KBM-7 (cell line): ENCODE measurements at places on chromosomes 4 and X.

DNA sequence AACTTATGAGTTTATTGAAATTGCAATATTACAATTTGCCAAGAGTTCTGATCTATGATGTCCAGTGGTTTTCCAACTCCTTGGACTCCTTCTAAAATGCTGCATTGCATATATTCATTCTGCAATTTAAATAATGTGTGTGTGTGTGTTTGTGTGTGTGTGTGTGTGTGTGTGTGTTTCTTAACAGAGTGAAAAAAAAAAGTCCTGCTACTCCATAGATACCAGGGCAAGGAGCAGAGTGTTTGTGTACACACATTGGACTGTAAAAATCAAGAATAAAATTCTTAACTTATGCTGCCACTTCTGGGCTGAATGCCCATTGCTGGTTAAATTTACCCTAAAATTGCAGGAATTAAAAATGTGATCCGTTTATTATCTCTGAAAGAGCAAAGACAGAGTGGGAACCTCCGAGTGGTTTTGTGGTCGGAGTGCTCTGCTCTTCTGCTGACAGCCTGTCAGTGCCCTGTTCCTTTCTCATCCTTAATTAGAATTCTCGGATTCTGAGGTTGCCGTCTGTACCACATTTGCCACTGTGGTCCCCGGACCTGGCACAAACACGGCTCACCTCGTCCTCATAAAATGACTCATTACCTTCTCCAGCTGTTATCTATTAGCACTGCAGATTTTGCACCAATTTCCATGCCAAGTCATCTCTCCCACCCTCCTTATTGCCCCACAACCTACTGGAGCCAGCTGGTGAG, 355.5 kb downstream of the KCNIP4 start:
- no peak for DNase-seq

DNA sequence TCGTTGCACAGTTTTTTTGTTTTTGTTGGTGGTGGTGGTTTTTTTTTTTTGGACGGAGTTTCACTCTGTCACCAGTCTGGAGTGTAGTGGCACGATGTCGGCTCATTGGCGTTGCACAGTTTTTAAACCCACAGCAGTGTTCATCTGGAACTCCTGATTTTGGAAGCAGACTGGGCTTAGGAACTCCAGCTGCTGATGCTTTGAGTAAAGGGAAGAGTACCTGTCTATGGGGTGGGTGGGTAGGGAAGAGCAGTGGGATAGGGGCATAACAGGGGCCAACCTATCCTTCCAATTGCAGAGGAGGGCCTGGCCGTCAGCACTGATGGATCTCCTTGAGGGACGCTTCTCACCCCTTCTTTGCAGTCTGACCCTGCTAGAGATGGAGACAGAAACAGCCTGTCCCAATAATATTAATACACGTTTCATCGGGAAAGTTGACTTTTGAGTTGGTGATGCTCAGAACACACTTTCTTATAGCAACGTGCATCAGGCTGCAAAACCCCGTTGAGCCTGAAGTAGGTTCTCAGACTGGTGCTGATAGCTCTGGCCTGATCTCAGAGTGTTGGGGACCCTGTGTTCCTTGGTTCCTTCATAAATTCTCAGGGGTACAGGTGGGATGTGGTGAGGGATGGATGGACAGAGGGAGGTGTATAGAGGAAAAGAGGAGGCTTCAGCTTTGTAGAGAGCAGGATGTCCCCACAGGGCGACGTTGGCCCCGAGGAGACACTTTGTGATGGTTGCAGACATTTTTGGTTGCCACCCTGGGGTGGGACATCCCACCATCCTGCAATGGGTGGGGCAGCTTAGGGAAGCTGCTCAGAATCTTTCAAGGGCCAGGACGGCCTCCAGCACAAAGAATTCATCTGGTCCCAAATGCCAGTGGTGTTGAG, 2.3 kb downstream of the CD99 start:
- DNase-seq = no peak

DNA sequence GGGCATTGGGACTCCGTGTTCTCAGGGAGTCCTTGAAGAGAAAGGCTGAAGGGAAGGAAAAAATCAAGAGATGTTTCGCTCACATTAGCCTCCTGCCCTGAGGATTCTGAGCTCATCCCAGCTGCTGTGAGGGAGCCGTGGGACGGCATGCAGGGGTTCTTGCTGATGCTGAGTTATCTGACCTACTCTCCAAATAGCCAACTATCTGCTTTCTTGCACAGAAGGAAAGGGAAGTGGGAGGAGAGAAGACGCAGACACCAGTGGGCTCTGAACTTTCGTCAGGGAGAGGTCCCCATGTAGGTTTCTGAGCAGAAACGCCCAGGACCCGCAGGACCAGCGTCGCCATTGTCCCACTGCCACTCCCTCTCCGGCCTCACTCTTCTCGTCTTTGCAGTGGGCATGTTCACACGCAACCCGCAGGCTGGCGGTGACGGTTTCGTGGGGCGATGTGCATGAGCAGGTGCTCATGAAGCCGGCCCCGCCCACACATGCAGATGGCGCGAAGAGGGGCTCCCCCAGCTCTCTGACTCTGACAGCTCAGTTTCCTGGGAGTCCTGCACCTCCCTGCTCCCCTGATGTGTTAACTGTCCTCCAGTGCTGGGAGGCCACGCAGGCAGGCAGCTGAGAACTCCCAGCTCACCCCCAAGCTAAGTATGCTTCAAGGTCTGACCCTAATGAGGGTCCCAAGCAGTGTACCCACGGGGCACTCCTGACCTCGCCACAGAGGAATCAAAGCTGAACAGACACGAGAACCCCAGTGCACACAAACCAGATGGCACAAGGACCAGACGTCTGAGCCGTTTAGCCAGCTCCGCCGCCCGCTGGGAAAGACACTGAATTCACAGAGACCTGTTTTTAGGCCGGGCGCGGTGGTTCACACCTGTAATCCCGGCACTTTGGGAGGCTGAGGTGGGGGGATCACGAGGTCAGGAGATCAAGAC, 13.6 kb upstream of the ABLIM2 start:
- DNase-seq = no peak

DNA sequence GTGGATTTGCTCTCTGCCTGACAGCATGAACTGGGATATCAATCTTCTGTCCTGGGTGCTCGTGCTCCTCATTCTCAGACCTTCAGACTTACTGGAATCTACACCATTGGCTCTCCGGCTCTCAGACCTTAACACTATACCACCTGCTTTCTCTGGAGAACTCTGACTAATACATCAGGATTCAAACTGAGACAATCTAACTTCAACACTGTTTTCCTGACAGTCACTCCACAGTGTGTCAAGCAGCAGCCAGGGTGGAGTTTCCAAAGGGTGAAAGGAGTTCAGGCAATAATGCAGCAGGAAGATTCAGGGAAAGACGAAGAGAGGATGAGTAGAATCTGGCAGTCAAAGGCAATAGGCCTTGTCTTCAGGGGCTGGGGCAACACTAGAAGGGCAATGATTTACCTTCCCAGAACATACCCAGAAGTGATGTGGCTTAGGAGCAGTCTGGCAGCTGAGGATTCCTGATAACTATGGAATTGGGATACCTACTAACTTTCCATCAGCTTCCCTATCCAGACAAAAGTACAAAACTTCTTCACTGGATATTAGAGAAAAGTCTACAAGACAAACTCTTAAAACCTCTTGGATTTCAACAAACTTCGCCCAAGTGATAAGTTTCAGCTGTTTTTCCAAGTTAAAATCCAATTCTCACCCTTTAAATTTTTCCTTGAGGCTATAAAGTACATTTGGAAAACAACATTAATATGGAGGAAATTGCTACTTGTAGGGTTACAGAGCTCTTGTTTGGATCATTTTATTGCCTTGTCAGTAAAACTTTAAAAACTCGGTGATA, 58.4 kb upstream of the SLIT2 start:
- no peak for DNase-seq

GRCh38 chrX:23118890-23119527, 119.2 kb downstream of the DDX53 start:
- no peak for DNase-seq

- peak; percentile 86 for DNase-seq
Observed at GRCh38 chr4:42282081-42282901, 115.0 kb upstream of the SHISA3 start.

GRCh38 chrX:11254417-11255109, 38.6 kb upstream of the AMELX start:
- peak; percentile 1 for DNase-seq

DNA sequence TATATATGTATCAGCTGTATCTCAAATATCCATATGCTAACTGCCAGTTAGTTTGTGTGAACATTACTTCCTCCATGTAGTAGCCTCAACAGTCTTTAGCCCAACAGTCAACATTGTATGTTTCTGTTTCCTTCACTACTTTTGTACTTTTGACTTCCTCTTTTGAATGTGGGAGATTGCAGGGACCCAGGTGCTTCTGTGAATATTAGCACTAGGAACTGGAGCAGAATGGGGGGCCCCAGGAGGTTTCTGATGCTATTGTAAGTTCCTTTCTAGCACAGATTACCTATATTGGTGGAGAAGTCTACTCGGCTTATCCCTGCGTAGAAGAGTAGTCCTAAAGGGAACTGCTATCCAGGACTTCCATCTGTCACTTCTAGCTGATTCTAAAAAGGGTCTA, 2.3 kb downstream of the PLAC8 start:
- peak; percentile 92 for DNase-seq

DNA sequence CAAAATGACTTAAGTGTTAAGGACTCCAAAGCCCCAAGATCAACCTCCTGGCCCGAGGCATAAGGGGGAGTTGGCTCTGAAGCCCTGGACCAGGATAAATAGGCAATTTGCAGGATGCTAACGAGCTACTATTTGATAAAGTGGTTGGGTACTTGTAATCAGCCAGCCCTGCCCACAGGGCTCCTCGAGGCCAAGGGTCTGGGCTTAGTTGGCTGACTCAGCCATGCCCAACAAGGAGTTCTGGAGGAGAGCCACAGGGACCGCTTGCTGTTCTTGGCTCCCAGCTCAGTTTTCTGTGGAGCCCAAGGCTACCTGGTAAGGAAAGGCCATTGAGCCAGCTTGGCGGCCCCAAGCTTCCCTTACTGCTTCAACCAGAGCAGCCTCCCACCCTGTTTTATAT, 7.8 kb downstream of the HMGB3 start:
- peak; percentile 8 for DNase-seq

GRCh38 chrX:106931831-106932491, 11.8 kb downstream of the CLDN2 start:
- DNase-seq = no peak

DNA sequence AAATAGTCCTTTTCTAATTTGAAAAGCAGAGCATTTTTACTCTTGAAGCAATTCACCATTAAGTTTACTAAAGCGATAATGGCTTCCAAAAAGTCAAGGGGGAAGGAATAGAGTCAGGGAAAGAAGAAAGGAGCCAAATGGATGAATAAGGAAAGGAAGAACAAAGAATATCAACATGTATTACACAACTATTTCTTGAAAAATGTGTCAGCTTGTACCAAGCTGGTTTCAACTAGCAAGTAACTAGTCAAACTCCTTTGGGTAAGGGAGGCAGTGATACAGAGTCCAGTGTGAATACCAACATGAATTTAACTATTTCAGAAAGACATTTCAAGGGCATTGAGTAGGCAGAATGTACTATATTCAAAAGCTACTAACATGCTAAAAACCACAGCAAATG, 112.1 kb downstream of the ARHGAP6 start:
- DNase-seq = no peak

- DNase-seq = no peak
Observed at GRCh38 chrX:147901461-147902126, 10.1 kb upstream of the FMR1 start.

DNA sequence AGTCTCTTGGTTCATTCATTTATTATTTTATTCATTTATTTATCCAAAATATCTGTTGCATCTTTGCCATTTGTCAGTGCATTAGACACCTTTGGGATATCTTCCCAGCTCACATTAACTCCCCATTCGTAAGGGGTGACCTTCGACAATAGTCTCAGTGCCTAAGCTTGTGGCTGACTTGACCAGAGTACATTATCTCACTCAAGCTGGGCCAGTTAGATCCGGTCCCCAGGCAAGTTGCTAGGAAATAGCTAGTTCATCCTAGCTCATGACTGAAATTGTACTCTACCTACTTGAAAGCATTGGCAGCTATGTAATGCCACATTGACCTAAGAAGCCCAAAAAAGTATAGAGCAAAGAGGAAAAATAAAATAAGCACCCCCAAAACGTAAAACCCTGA, 165.3 kb downstream of the FBXO8 start:
- DNase-seq = no peak

DNA sequence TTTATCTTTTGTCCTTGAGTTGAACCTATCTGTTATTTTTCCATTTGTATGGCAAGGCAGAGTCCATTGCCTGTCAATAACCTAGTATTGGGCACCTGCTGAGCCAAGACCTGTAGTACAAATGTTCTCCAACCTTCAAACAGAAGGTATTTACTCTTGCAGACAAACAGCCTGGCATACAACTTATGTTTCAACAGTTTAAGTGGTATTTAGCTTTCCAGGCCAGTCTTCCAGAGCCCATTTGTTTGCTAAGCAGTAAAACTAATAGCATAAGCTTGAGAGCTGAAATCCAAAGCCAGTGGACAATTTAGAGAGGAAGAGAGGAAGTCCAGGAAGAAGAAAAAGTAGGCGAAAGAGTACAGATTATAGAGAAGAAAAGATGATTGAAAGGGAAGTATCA, 979.3 kb downstream of the GLUD2 start:
- no peak for DNase-seq

DNA sequence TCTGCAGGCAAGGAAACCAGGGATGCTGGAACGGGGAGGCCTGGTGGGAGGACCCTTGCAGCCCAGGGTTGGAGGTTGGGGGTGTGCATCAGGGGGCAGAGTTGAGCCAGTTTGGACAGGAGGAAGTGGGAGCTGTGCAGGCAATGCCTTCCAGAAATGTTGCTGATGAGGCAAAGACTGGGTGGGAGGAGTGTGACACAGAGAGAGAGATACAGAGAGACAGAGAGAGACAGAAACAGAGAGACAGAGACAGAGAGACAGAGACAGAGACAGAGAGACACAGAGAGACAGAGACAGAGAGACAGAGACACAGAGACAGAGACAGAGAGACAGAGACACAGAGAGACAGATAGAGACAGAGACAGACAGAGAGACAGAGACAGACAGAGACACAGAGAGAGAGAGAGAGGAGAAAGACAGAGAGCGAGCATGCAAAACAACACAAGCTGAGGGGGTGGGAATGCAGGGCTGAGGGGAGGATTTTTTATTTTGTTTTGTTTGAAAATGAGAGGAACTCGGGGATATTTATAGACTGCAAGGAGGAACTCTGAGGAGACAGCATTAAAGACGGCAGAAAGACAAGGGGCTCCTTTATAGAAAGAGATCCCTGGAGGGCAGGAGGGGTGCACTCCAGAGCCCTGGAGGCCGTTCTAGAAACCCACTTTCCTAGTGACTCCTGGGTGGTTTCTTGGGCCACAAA, 1.9 kb upstream of the HAUS3 start:
- DNase-seq = peak; percentile 80

DNA sequence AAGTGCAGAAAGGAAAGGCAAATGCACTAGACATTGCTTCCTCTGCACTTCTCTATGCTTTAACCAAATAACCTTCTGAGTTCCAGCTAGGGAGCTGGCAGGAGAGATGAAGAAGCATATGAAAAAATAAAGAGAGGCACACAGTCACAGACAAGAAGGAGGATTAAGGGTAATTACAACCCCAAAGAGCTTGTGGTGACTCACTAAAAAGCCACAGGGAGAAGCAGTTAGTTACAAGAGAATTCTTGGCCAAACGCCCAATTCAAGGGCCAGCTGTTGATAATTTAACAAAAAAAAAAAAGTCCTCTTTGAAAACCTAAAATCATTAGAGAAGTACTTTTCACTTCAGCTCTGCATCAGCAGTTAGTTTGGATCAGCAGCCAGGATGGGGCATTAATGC, 478.0 kb downstream of the KCNIP4 start:
- DNase-seq = peak; percentile 14

- DNase-seq = no peak
Observed at GRCh38 chrX:113548308-113549015, 707.8 kb upstream of the AMOT start.
